ENCODE measurements at places on chromosomes 5 and 9. TPM values are rescaled to one million over a fixed set of nuclear protein-coding genes. Genes with fewer than 3 reads are reported as not detected.
A peak's percentile ranks its signal among the peaks of the same experiment; 100 is the strongest.

- no peak for DNase-seq
Measured at GRCh38 chr5:178839319-178839704, 20.4 kb upstream of the ZNF354B start.

DNA sequence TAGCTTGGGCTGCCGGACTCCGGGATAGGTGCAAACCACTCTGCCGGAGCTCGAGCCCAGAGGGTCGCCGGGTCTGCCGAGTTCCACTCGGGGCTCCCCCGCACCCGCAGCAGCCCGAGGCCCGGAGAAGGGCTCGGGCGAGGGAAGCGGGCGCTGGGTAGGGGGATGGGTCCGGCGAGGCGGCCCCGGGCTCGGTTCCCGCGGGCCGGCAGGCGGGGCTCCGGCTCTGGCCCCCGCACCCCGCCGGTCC, 507 bp downstream of the RICTOR start:
- DNase-seq, result no peak

DNA sequence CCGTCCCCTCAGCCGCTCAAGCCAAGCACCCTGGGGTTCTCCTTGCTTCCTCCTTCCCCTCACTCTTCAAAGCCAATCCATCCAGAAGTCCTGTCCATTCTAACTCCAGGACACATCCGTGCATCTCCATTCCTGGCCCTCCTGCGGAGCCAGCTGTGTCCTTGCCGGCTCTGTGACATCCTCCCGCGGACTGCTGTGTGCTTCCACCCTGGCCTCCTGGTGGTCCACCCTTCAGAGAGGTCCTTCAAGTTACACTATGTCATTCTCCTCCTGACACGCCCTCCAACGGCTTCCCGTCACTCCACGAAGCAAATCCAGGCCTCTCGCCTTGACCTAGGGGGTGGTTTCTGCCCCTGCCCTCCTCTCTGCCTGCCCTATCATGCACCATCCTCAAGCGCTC, 13.0 kb upstream of the SCGB3A1 start:
- DNase-seq, result no peak

DNA sequence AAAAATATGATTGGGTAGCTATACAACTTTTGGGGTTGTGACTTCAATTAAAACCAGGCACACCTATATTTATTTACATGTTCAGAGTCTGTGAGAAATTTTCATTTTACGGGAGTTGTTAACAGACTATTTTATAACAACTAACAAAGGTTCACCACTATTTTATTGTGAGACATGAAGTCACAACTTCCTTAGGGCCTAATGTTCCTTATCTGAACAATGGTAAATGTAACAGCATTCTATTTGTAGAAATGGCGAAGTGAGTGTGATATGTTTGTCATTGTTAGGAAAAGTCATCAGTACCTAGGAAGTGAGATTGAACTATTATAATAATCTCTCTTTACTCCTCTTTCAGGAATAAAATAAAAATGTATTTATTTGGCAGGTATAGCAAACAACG, 67.4 kb downstream of the CSNK1G3 start:
- no peak for DNase-seq

DNA sequence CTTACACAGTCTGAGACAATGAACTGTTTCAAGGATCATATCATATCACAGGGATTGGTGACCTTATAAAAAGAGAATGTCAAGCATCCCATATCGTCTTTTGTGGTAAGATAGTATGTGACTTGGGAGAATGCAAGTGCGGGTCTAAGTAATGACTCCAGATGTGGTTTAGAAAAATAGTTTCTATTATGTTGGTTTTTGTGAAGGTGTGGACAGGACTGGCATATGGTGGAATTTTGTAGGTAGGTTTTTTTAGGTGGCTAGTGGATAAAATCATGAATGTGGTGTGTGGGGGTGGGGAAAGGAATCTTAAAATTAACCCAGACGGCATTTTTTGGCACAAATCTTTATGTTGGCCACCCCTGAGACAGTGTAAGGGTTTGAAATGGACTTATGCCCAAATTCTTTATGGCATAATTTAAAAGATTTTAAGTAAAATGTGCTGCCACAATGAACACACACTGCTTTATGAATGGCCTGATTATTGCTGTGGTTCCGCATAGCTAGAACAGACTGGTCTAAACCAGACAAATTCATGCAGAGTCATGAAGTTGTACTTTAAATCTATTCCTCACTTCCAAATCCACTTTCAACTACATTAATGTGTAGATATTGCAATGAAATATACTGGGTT, 204.8 kb upstream of the HAPLN1 start:
- peak; percentile 91 for DNase-seq

DNA sequence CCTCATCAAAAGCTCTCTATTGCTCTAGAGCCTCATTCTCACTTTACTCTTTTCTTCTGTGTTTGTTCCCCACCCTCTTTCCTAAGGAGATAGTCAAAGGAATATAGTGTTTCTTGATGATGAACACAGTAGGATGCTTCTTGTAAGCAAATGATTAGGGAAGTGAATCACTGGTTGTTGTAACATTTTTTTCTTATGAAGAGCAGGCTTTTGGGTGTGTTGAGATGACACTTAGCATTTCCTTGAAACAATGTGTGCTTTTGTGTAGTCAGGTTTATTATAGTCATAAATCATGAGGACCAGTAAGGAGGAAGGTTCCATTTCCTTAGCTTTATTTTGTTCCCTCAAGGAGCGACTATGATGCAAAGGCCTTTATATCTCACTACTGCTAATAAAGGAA, 1991.3 kb upstream of the C9orf72 start:
- no peak for DNase-seq

DNA sequence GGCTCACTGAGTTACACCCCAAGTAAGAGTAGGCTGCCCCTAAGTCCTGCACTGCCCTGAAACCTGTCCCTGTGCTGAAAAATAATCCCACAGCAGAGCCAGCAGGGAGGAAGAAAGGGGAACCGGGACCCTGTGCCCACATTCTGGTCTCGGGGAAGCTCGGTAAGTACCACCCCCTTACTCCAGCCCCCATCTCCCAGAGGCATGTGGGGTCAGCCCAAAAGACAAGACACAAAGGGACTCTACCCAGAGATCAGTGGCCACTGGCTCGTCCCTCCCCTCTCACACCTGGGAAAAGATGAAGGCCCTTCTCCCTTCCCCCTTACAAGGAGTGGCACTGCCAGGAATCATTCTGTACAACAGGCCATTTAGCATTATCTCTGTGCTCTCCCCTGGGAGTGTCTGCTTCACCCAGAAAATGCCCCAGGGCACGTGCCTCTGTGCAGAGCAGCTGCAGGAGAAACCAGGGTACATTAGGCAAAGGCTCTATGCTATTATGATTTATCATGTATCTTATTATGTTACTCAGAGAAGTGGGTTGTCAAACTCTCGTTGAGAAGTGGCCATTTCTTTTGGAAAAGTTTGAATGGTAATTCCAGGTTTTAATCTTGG, 71.3 kb downstream of the NDFIP1 start:
- no peak for DNase-seq

GRCh38 chr9:86277072-86277471, 5.3 kb downstream of the ISCA1 start:
- no peak for DNase-seq

DNA sequence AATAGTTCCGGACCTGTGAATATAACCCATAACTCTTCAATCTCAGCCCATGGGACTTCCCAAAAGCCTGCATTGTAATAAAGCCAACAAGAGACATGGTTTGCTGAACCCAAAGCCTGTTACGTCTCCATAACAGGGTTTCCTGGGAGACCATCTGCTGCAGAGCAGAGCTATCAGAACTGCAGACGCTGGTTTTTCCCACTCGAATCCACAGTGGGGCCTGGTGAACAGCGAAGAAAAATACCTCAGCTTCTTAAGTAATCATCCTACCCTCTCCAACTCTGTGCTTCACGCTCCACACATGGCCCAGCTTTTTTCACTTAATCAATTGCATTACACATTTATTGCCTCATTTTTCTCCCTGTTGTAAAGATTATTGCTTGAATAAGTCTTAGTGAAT, 409.5 kb upstream of the GRIA1 start:
- DNase-seq, result no peak

GRCh38 chr5:43315682-43316081, 2.5 kb upstream of the HMGCS1 start:
- no peak for DNase-seq

- DNase-seq, result peak; percentile 98
Measured at GRCh38 chr5:126354012-126354857, 69.0 kb upstream of the GRAMD2B start.

PCDHB4 gene
- 0.65 TPM for total RNA-seq

PCDHA11 gene
- 0.08 TPM for total RNA-seq
